PC-9 (cell line): ENCODE measurements at places on chromosomes 12 and 14.

DNA sequence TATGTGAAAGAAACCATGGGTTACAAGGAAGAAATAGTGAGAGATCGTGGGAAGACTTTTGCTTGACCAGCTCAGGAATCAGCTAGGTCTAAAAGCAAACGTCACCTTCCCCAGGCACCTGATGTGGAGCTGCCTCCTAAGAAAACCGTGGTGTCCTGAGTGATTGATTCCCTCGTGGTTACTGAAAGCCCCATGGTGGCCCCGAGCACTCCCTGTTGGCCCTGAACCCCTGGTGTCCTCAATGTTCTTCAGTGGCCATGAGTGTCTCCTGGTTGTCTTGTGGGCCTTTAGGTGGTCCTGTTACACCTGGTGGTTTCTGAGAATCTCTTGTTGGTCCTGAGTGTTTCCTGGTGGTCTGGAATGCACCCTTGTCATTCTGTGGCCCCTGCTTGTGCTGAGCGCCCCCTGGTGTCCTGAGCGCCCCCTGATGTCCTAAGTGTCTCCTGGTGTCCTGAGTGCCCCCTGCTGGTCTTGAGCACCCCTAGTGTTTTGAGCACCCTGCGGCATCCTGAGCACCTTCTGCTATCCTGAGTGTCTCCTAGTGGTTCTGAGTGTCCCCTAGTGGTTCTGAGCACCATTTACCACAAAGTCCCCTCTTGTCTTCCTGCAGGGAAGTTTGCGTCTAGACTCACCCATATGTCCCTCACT is 518.7 kb downstream of the TMEM121 start:
- no peak for DNase-seq

DNA sequence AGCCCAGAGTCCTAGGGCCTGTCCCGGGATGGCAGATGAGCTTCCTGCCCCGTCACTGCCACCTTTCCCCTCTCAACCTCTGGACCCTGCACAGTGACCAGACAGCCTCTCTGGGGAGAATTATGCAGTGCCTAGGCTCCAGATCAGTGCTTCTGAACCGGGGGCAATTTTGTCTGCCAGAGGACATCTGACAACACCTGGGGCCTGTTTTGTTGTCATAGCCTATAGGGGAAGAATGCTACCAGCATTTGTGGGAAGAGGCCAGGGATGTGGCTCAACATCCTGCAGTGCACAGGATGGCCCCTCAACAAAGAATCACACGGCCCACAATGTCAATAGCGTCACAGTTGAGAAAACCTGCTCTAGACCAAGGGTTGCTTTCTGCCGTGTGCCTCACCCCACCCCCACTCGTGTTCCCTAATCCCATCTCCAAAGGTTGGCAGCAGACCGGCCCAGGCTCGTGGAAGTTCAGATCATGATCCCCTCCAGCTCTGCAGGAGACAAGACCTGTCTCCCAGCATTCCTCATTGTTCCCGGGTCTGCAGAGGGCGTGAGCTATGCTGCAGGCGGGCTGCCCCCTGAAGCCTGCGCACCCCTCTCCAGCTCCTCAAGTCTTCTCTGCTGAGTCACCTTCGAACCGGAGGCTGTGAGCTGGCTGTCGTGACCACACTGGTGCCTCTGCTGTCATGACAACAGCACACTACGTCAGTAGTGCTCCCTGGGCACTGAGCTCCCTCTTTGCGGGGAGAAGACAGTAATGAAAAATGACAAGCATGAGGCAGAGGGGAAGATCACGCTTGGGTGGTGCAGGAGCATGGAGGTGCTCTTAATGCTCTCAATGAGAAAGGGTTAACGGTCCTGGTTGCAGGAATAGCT is 2.0 kb upstream of the GAPDH start:
- peak; percentile 98 for DNase-seq

DNA sequence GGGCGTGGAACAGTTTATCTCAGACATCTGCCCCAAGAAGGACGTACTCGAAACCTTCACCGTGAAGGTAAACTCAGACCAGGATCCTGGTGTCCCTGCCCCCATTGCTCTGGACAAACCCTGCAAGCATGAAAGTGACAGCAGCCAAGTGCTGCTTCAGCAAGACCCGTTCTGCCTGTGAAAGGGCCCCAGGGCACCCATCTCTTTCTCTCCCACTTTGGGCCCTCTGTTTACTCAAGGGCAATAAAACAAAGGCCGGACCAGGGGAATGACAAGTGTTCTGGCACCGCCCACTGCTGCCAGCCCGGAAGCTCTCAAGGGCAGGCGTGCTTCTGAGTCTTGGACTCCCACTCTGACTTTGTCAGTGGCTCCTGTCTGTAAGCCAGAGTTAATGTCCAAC is 35.3 kb downstream of the CD9 start:
- peak; percentile 23 for DNase-seq

- no peak for DNase-seq
Measured at GRCh38 chr12:110015132-110015531, 15.9 kb downstream of the ANKRD13A start.

DNA sequence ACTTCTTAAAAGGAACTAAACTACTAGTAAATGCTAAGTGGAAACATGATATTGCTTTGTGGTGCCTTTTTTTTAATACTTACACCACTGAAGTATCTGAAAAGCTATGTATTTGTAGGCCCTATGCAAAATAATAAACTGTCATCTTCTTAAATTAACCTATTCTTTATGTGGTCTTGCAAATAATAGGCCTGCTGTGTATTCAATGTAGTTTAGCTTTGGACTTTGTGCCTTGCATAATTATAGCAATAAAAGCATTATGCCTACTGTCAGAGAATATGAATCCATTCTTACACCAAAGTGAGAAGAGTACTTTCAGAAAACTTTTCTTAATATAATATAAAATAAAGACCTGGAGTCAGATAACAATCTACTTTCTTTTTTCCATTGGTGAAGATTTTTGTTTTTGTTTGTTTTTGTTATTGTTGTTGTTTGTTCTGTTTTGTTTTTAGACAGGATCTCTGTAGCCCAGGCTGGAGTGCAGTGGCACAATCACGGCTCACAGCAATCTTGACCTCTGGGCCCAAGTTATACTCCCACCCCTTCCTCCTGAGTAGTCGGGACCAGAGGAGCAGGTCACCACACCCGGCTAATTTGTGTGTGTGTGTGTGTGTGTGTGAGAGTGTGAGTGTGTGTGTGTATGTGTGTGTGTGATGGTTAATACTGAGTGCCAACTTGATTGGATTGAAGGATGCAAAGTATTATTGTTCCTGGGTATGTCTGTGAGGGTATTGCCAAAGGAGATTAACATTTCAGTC is 213.8 kb downstream of the SLC6A15 start:
- DNase-seq = no peak

DNA sequence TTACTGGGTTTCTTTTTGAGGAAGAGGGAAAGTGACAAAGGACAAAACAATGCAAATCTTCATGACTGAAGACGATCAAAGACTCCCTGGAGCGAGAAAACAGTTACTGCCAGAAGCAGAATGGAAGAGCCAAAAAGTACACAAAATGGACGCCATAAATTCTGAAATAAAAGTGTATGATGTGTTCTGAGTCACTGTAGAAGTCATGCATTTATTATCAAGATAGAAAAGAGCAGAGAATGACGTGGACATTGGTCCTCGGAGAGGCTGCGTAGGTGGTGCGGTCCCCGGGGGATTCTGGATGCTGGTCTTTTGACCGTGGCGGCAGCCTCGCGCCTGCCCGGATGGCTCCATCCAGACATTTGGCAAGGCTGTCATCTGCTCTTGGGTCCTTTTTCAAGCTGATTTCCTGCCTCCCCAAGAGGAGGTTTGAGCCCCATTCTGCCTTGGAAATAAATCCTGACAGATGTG is 52.8 kb downstream of the C14orf132 start:
- DNase-seq = no peak

- no peak for DNase-seq
Measured at GRCh38 chr12:20711846-20712245, 16.7 kb downstream of the SLCO1C1 start.

DNA sequence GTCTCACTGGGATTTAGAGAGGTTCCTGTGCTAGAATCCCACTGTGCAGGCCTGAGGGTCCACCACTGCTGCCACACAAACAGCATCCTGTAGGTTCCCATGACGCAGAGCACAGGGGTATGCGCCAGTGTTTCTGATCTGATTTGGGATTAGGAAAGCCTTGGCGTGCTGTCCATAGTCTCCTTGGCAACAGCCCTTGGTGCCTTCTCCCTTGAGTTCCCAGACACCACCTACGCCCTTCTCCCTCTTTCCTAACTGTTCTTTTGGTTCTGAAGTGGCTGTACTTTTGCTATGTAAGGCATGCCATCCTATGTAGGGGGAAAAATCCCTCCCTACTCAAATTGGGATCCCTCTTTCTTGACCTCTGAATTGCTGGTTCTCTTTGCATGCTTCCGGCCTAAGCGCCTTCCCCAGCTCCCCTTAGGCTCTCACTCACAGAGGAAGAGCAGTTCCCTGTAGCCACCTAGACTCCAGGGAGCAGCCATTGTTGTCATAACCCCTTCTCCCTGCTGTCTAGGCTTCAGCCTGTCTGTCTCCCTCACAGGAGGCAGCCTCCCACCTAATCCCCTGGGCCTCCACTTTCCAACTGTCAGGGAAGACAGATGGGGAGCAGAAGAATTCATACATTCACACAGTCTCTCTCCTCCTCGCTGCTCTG is 14.8 kb upstream of the RIC8B start:
- DNase-seq = no peak
